ENCODE measurements at places on chromosomes 4 and X.

DNA sequence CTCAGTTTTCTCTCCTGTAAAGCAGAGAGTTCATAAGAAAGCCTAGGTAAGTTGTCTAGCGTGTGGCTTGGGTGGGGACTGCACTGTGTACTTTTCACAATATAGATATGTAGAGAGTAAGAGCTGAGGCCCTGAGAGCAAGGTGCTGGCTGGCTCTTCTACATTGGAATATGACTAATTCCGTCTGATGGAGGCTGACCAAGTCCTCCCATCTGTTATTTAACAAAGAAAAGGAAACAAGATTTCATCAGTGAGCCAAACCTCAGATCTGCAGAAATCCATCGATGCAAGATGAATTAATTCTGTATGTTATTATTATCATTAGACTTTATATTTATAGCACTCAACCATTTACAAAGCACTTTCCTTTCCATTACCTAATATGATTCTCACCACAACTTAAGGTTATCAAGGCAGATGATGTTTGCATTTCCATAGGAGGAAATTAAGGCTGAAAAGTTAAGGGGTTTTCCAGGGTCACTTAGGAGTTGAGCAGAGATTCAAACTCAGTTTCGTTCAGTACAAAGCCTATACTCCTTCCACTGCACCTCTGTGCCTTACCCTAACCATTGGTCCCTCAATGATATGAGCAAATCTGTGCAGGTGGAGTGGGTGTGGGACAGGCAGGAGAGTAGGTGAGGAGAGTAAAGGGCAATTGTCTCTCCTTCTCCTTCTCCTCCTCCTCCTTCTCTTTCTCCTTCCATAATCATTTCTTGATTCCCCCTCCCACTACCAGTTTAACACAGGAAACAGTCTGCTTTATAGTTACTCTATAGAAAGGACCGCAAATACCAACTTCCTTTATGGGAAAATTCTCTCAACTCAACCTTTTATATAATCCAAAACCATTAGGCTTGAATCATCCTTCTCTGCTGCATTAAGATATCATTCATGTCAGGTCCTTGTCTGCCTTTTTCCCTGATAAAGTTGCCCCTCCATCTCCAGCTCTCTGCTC lies 27.6 kb upstream of the SRD5A3 start:
- no peak for DNase-seq

DNA sequence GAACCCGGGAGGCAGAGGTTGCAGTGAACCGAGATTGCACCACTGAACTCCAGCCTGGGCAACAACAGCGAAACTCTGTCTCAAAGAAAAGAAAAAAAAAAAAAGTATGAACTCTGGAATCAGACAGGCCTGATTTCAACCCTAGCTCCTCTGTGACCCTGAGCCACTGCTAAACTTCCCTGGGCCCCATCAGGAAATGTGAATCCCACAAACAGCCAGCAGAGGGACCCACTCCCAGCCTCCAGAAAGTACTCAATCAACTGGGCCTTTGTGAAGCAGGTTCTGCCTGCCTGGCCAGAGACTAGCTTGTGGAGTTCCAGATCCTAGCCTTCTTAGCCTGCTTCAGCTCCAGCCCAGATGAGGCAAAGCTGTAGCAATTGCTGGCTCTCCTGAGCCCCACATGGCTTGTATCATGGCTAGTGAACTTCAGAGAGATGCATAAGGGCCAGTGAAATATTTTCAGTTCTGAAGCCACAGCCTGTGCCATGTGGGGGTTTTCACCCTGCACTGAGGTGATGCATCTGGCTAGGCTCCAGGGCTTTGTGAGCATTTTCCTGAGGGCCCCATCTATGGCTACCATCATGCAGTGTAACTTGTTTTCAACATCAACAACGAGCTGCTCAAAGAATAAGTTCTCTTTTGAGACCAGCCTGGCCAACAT lies 7.2 kb upstream of the IDS start:
- peak; percentile 63 for DNase-seq

GRCh38 chr4:113636438-113636818 lies 125.1 kb downstream of the CAMK2D start:
- DNase-seq = no peak

DNA sequence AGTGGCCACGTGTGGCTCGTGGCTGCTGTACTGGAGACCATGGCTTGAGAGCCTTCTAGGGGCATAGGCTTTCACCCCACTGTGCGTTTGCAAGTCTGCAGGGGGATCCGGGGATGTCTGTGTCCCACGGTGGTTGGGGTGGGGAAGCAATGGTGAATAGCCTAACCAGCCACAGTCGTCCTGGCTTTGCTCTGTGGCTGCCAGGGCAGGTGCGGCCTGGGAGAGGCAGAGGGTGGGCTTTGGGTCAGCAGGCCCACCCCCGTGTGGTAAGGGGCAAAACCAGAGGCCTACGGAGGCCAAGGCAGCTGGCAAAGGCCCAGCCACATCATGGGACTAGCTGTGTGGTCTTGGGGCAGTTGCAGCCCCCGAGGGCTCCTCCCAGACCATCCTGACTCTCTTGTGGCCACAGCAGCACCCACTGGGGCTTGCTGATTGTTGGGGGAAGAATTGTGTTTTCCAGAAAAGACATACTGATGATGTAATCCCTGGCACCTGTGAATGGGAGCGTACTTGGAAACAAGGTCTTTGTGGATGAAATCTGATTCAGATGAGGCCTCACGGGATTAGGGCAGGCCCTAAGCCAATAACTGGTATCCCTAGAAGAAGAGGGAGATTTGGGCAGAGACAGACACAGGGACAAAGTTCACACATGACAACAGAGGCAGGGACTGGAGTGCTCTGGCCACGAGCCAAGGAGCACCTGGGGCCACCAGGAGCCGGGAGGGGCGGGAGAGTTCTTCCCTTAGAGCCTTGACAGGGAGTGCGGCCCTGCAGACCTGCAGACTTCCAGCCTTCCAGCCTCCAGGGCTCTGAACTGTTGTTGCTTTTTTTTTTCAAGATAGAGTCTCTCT lies 2.9 kb downstream of the CPZ start:
- DNase-seq = no peak

DNA sequence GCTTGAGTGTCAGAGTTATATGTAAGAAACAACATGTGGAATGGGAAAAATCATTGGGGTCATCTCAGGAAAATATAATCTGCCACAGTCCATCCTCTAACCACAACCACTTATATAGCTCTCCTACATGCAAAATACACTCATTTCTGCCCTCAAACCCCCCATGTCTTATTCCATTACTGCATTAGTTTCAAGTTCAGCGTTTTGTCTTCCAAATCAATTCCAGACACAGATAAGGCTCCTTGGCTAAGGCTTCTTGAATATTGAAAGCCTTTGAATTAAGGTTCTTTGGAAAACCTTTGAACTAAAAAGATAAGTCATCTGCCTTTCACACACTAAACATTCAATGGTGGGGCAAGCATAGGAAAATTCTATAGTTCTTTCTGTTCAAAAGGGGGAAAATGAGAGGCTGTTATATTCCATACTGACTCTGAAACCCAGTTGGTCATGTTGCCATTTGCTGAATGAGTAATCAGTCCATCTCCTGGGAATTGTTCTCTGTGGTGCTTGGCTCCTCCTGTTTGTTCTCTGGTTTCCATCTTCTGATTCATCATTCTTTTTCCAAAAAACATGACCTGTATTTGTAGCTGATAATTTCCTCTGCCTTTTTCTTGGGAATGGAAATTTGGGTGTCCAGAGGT lies 218.7 kb downstream of the BMPR1B start:
- peak; percentile 27 for DNase-seq

DNA sequence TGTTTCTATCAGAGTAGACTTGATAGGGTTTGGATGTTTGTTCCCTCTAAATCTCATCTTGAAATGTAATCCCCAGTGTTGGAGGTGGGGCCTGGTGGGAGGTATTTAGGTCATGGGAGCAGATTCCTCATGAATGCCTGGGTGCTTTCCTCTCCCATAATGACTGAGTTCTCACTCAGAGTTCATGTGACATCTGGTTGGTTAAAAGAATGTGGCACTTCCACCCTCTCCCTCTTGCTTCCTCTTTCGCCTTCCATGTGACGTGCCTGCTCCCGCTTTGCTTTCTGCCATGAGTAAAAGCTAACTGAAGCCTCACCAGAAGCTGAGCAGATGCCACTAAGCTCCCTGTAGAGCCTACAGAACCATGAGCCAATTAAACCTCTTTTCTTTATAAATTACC lies 47.3 kb upstream of the SRPX start:
- peak; percentile 18 for DNase-seq

- DNase-seq = no peak
These were observed 444.2 kb downstream of the IDS start for GRCh38 chrX:149060921-149061320.

DNA sequence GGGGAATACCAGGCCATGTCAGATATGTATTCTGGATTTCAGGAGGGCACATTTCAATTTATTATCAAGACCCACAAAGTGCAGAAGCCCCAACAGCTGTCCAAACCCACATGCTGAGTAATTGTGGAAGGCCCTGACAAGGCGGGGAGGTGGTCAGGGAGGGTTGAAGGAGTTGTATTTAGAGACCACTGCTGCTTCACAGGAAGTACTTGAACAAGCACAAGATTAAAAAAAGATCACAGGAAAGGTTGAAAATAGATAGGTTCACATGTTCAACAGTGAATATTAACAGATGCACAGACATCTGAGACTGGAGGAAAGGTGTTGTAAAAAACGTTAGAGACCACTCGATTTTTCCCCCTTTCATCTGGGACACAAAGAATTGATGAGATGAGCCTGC lies 17.9 kb downstream of the ATP8A1 start:
- no peak for DNase-seq

- no peak for DNase-seq
These were observed 980.9 kb upstream of the DIAPH2 start for GRCh38 chrX:95703696-95704095.
